ENCODE measurements at places on chromosomes 12 and 14.

DNA sequence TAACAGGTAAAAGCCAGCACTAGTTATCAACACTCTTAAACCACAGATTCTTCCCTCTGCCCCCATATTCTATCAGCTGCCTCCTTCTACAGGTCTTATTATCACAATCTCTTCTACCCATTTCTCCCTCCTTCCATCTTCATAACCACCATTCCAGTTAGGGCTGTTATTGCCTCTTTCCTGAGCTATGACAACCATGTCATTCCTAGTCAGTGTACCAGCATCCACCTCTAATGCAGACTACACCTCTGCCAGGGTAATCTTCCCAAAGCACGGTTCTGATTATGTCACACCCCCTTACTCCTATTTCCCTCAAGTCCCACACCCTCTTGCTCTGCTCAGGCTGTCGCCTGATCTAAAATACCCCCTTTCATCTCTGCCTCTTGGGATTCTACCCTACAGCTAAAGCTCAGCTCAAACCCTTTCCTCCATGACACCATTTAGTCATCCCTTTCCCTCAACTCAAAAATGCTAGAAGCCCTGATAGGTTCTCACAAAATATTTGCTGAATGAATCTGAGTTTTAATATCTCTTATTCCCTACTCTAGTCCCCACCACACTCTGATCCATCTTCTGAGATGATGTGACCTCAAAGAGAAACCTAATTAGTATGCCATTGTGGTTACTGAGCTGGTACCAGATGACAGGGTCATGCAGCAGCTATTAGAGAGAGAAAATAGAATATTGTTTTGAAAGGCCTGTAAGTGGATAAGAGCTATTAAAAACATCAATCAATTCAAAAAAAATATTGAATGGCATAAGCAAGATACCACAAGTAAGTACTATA is 11.7 kb downstream of the RACGAP1 start:
- DNase-seq, result no peak

- no peak for DNase-seq
Measured at GRCh38 chr12:121524196-121524916, 56.5 kb downstream of the KDM2B start.

- no peak for DNase-seq
Measured at GRCh38 chr14:100810861-100811461, 15.0 kb upstream of the MEG3 start.

DNA sequence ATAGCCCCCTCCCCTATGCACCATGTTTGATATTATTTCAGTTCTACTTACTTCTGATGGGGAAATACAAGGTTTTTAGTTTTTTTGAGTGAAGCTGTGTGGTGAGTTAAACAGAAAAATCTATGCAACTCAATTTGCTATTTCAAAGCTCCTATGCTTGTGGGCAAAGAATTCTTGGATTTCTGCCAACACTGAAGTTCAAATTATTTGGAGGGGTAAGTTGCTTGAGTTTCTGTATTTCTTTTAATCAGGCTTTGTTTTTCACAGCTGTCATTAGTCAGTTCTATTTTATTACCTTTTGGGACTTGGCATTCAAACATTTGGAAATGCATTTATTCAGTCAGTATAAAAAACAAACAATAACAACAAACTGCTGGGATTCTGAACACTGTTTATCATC is 407.5 kb upstream of the MGAT4C start:
- DNase-seq, result no peak

DNA sequence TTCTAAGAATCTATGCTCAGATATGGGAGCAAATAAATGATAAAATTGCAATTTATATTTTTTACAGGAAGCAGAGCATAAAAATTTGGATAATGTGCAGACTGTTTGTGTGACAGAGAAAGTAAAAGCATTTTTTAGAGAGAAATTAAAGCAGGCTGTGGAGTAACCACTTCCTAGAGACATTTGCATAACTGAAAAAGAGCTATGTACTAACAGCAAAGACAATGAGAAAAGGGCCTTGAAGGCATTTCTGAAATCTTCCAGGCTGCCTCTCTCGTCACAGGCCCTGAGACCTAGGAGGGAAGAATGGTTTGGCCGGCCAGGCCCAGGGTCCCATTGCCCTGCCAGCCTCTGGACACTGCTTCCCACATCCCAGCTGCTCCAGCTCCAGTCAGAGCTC is 247.2 kb downstream of the ALX1 start:
- no peak for DNase-seq

DNA sequence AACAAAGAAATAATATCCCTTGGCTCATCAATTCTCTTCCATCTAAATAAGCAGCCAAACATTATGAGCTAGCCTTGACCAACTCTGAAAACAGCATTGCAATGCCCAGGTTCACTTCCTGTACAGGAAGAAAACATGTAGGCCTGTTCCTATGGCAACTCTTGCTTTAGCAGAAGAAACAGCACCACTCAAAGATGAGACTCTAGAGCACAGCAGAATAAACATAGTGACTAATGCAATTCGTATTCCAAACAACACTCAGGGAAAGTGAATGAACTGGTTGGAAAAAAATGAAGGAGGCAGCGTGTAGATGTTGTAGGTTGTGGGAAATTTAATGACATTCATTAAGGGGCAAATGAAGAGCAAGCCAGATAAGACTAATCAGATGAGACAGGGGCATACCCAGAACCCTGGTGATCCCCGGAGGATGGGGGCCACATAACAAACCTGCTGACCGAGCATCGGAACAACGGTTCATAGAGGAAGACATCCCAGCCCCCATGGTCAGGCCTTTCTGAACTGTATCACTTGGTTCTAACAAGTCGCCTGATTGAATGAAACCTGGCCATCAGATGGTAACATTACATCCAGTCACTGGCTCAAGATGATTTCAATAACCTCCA is 9.0 kb downstream of the ARHGDIB start:
- no peak for DNase-seq

GRCh38 chr14:85186082-85186481 is 343.9 kb upstream of the FLRT2 start:
- no peak for DNase-seq

DNA sequence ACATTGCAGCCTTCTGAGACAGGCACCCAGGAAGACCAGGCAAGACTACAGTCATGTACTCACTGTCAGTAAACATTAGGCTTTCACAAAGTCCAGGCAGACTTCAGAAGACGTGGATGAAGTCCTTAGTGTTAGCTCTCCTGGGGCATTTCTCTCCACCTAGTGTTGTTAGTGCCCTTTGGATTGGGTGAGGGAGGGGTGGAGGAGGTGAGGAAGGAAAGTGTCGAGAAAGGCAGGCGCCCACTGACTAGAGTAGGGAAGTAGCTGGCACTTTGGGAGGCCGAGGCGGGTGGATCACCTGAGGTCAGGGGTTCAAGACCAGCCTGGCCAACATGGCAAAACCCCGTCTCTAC is 20.2 kb downstream of the TMEM229B start:
- no peak for DNase-seq

- DNase-seq, result no peak
Measured at GRCh38 chr14:100615736-100616695, 28.8 kb upstream of the BEGAIN start.

GRCh38 chr12:26668847-26669246 is 164.1 kb downstream of the ITPR2 start:
- no peak for DNase-seq

DNA sequence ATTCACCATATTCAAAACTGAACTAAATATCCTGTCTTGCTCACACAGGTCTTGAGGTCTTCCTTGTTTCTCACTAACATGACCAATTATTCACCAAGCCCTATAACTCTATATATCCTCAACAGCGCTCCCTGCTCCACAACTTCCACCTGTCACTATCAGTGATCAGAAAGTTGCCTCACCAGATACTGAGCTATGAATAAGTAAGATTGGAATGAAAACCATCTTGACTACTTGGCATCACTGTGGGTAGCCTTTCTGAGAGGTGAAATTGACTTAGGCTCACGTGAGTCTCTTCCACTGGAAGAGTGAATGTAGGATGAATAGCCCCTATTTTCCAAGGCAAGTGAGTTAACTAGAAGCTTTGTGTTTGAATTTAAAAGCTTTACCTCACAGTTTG is 167.1 kb downstream of the PIK3C2G start:
- no peak for DNase-seq

DNA sequence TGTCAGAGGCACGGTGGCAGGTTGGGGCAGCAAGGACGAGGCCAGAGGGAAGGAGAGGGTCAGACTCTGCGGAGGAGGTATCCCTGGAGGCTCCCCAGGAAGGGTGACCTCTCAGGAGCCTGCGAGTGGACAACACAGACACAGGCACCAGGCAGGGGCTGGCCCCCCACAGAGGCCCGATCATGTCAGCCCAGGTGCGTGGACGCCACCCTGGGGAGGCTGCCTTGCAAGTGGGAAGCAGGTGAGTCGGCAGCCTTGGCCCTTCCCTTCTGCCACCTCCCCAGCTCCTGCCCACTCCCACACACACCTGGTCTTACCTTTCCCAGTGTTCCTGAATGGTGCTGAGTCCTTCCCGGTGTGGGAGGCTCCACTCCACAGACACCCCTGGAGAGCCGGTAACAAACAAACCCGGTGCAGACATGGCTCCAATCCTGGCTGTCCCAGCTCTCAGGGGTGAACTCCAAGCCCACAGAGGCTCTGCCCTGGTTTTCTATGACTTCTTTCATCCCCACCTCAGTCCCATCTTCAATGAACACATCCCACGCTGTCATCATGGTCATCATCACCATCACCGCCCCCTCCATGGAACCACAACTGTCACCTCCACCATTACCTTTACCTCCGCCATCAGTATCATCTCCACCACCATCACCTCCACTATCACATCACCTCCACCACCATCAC is 5.2 kb downstream of the ZBTB42 start:
- DNase-seq, result no peak

- peak; percentile 38 for DNase-seq
Measured at GRCh38 chr12:19440019-19440858, 947 bp downstream of the AEBP2 start.

GRCh38 chr12:65832217-65832616 is 7.9 kb downstream of the HMGA2 start:
- DNase-seq, result no peak

GRCh38 chr14:87805315-87805723 is 187.7 kb downstream of the GALC start:
- DNase-seq, result peak; percentile 8

DNA sequence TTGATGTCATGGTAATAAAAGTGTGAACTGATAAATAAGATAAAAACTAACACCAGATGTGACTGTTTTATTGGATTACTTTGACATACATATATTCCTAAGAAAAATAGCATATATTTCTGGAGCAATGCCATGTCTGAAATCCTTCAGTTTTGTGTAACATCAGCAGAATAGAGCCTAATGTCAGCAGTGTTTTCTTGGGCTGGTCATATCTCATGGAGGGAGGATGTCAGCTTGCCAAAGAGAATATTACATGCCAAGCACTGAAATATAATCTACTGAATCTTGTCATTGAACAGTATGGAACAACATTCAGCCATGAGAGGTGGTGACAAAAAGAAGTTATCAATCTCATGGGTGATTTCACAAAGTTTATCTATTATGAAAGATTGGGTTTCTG is 220.3 kb downstream of the KLHL28 start:
- DNase-seq, result no peak

GRCh38 chr12:52139579-52140062 is 52.2 kb downstream of the KRT80 start:
- DNase-seq, result no peak

DNA sequence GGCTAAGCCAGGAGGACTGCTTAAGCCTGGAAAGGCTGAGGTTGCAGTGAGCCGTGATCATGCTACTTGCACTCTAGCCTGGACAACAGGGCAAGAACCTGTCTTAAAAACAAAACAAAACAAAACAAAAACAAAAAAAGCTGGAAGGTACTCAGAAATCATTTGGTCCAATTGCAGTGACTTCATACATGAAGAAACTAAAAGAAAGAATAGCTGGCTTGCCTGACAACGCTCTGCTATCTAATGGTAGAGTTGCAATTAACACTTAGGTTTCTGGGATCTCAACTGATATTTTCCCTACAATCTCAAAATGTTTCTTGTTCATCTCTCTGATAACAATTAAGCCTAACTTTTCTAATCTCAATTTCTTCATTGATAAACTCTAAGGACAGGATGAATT is 13.7 kb downstream of the EEA1 start:
- DNase-seq, result no peak

DNA sequence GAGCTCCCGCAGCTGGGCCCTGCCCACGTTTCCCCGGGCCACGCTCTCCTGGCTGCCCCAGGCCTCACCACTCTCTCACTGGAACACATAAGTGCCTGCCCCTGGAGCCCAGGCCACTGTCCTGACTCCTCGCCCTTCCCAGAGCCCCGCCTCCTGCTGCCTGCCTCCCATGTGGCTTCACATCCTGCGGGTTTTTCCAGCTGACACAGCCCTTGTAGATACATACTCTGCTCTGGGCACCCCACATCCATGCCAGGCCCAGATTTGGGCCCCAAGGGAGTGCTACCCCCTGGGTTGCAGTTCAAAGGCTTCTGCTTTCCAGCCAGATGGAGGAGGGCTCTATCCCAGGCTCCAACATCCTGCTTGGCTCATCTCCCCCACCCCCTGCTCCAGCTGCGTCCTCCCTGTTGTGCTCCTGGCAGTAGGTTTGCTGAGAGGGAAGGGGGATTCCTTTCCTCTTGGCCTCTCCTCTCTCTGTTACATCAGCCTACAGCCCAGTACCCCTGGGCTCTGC is 60.1 kb downstream of the TSPAN9 start:
- DNase-seq, result no peak

GRCh38 chr14:72463291-72463866 is 430.5 kb downstream of the DPF3 start:
- DNase-seq, result no peak

DNA sequence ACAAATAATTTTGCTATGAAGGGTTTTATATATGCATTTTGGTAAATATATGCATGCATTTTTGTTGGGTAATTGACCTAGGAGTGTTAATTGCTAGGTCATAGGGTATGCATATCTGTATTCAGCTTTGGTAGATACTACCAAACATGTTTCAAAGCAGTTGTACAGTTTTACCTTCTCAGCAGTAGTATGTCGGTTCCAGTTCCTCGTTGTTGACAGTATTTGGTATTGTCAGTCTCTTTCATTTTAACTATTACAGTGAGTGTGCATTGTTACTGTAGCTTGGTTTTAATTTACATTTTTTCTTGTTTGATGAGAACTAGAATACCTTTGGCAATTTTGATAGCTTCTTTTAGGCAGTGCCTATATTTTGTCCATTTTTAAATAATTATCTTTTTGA is 98.9 kb downstream of the ARID2 start:
- DNase-seq, result no peak

DNA sequence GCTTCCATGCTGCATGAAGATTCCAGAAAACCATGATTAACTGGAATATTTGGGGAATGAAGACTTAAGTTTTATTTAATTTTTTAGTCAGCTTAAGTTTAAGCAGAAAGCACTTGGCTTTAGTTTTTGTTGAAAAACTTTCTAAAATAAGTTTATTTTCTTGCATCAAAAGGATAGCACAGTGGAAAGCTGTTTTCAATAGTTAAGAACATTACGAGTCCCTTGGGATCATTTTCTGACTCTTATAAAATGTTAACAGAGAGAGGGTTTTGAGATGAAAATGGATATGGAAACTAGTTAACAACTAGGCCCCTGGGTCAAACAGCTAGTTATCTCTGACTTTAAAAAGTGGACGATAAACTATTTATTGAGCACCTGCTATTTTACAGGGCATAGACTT is 181.9 kb upstream of the SLC38A2 start:
- DNase-seq, result no peak

GRCh38 chr12:124771462-124772288 is 92.0 kb downstream of the SCARB1 start:
- peak; percentile 68 for DNase-seq

Measured in activated T-helper 1 cell treated with anti-CD3 and anti-CD28 coated beads, Interleukin-2, amount 50 U/mL, for 16 hours (primary cell).